ENCODE measurements at places on chromosomes 1 and 21.

DNA sequence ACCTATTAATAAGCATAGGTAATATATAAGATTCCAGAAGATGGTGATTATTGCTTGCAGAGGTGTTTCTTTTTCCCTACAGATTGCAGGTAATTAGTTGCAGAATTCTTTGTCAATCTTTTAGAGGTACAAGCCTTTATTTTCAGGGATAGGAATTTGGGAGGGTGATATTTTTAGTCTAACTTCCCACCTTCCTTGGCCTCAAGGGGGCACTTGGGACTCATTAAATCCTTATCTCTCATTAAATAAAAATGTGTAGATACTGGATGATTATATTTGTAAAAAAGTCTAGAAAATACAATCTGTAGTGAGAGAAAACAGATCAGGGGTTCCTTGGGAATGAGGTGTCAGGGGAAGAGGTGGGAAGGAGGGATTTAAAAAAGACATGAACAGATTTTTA is 179.2 kb downstream of the PATJ start:
- no peak for DNase-seq
- no peaks in the 10 kb centered on the region for H3K36me3 ChIP-seq
- H3K4me3 ChIP-seq, result no peak overlapping the region
- H3K27ac ChIP-seq, result no peak overlapping the region
- no peaks in the 10 kb centered on the region for H3K4me1 ChIP-seq
- H3K27me3 ChIP-seq, result no peaks in the 10 kb centered on the region

- H3K4me1 ChIP-seq, result no peaks in the 10 kb centered on the region
- no peak for DNase-seq
- no peaks in the 10 kb centered on the region for H3K27me3 ChIP-seq
These were observed 82.8 kb downstream of the TRIM33 start for GRCh38 chr1:114428083-114428754.

DNA sequence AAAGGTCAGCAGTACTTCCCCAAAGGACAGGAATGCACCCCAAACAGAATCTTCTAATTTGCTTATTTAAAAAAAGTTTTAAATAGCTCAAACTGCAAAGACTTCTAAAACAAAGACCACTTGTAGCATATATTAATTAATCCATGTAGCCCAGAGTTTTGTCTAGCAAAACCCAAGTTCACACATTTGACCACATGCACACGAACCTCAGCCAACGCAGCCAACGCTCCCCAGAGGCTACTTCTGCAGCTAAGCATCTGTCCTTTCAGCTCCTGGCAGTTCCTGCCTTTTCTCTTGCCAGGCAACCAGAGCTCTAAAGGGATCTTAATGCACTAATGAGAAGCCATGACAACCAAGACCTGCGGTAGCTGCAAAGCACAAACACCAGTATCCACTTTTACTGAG is 89.6 kb downstream of the RERE start:
- H3K27ac ChIP-seq, result no peak overlapping the region
- H3K27me3 ChIP-seq, result no peaks in the 10 kb centered on the region
- no peaks in the 10 kb centered on the region for H3K4me1 ChIP-seq
- no peak for DNase-seq

- H3K27me3 ChIP-seq, result no peaks in the 10 kb centered on the region
- no peak for DNase-seq
- H3K4me3 ChIP-seq, result no peak overlapping the region
- H3K36me3 ChIP-seq, result no peaks in the 10 kb centered on the region
These were observed 144.0 kb upstream of the ADGRL4 start for GRCh38 chr1:79150576-79150975.

Measured in HCT116 (cell line).